ENCODE measurements at places on chromosomes 7 and 10.

DNA sequence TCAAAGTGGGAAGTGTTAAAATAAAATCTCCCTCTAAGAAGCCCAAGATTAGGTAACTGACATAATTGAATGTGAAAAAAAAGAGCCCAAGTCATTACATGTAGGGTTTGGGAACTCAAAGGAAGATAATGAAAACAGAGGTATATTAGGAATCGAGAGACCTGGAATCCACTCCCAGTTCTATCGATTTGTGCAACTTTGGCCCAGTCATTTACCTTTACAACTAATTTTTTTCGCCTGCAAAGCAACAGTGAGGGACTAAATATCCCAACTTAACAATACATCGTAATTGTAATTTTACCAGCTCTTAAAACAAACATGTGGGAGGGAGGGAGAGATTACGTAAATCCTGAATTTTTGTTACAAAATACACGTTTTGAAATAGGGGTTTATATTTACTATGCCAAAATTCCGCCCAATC is 1.4 kb downstream of the MINDY3 start:
- DNase-seq: no peak

DNA sequence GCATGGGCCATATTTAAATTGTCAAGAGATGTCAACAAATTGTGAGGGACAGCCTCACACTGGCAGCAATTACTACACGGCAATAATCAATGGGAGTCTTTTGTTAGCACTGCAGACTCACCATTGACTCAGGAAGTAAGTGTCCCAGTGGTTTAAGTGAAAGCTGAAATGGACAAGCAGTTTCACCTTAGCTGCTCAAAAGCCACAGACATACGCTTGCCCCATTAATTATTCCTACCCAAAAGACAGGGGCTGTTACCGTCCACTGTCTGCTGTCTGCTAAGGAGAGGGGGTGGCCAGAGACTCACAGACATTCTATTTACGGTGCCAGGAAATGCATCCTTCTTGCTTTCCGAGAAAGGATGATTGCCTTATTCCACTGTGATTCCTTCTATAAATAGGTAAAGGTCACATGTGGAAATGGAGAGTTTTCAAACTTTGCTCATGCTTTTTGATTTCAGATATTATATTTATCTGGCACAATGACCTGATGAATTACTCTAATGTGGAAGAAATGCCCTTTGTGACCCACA is 309.7 kb upstream of the NFE2L3 start:
- no peak for DNase-seq

GRCh38 chr10:11489591-11489990 is 121.9 kb downstream of the USP6NL start:
- no peak for DNase-seq

DNA sequence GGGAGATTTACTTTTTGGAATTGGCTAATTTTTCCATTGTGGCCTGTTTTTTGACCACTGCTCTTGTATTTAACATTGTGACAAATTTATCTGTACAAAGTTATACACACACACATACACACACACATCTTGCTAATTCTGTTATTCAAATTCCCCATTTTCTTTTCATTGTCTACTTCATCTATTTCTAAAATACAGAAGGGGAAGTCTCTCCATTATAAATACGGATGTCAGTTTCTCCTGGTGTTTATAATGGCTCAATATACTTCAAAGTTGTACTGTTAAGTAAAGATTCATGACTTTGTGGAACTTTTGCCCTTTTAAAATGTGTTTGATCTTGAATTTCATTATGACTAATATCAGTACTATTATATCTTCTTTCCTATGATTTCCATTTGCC is 81.0 kb downstream of the CNOT4 start:
- no peak for DNase-seq

DNA sequence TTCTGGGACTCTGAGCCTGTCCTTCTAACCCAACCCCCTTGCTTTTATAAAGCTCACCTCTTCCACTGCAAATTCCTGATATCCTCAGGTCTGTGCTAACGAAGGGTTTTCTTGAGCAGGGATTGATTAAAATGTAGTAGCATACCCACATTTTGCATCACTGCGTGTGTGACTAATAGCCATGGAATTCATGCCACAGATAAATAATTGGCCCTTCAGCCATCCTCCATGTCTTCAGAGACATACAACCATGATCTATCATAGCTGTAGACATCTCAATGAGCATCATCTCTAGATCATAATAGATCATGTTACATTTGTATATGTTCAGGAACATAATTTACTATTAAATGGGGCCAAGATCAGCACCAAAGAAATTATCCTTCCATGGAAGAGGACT is 990.3 kb downstream of the KCNMA1 start:
- no peak for DNase-seq

GRCh38 chr10:4546500-4546899 is 279.5 kb upstream of the AKR1E2 start:
- DNase-seq: peak; percentile 95

DNA sequence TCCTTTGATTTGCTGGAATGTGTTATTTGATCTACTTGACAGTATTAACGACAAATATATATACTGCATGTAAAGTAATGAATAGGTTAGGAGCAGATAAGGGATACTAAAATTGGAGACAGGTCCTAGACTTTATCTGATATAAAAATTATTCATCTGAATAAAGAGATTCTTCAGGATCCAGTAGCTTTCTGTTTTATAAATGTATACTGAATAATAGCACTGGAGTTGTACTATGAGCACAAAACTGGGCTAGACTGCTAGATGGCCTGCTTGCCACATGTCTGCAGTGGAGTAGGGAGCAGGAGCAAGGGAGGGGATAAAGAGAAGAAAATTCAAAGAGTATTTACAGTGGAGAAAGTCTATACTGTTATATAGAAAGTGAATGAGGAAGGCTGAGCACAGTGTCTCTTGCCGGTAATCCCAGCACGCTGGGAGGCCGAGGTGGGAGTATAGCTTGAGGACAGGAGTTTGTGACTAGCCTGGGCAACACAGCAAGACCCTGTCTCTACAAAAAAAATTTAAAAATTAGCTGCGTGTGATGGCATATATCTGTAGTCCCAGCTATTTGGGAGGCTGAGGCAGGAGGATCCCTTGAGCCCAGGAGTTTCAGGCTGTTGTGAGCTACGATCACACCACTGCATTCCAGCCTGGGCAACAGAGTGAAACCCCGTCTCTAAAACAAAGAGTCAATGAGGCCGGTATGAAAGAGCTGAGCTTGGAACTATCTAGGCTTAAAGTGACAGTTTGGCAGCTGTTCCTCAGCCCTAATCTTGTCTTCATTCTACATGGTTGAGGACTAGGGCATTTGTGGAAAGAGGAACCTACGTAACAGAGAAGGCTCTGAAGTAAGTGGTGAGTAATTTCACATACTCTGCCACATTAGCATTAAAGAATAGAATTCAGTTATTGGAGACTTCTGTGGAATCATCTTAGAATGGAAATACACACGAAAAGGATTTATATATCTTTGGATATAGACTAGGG is 41.8 kb downstream of the CD36 start:
- DNase-seq: no peak

GRCh38 chr7:50652400-50653125 is 87.4 kb upstream of the DDC start:
- DNase-seq: no peak

DNA sequence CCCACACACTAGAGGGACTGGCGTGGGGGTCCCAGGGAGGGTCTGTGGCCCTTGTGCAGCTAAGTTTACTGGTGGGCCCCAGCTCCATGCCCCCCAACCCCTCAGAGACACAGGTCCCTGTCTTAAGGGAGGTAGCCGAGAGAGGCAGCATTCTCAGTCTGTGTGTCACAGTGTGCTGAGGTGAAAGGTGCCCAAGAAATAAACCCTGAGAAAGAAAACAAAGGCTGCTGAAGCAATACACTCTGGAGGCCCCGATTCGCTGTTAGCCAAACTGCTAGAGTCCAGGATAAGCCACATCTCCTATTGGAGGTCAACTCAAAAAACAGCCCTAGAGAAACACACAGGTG is 28.6 kb upstream of the NDST2 start:
- no peak for DNase-seq

DNA sequence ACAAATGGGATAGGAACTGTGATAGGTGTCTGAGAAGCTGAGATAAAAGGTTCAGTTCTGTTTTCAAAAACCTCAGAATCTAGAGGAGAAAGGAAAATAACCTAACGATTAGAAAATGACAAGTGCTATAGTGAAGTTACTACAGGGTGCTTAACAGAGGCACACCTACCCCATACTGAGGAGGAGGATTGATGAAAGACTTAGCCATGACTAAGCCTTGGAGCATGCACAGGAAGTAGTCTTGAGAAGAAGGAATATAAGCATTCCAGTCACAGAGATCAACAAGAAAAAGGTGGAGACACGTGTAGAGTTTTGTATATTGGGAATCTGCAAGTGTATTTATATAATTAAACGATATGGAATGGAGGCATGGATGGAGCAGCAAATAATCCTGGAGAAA is 1225.5 kb upstream of the CELF2 start:
- no peak for DNase-seq

- DNase-seq: peak; percentile 52
Observed at GRCh38 chr7:84100866-84101265, 93.7 kb downstream of the SEMA3A start.

GRCh38 chr10:103592186-103593021 is 98.9 kb downstream of the NEURL1 start:
- DNase-seq: no peak

DNA sequence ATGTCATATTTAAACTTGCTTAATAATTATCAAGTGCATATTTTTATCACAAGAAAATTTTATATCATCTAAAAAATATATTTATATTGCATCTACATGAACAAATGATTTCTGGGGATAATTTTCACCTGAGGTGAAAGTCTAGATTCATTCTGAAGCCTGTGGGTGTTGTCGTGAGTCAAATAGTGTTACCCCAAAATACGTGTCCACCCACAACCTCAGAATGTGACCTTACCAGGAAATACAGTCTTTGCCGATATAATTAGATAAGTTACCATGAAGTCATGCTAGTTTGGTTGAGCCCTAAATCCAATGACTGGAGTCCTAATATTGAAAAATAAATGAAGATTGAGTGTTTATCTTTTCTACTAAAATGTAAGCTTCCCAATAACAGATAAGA is 203.0 kb upstream of the MDFIC start:
- no peak for DNase-seq

- DNase-seq: no peak
Observed at GRCh38 chr10:127866276-127867013, 26.3 kb downstream of the CLRN3 start.

- no peak for DNase-seq
Observed at GRCh38 chr7:83486957-83487356, 162.0 kb downstream of the SEMA3E start.

- DNase-seq: no peak
Observed at GRCh38 chr10:89352802-89353201, 25.0 kb downstream of the IFIT3 start.

- DNase-seq: no peak
Observed at GRCh38 chr10:87703771-87704170, 44.1 kb downstream of the PAPSS2 start.

DNA sequence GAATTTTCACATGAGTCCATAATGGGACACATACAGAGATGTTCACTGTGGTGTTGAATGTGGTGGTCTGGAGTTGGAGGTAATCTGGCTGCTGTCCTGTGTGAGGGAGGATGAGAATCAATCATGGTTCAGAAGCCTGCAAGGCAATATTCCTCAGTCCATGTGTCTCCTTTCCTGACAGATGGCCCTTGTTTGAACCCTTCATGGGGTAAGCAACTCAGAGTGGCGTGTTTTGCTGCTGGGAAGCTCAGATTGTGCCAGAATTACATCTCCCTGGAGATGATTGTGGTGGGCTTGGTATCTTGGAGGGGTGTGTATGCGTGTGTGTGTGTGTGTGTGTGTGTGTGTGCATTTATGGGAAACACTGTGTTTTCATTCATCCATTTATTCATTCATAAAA is 44.5 kb upstream of the COMTD1 start:
- no peak for DNase-seq

- no peak for DNase-seq
Observed at GRCh38 chr7:96870185-96870584, 135.2 kb upstream of the DLX6 start.

GRCh38 chr7:150737265-150738055 is at the start of gene GIMAP5:
TSS of gene GIMAP5 (plus strand) at chr7:150737418. CDS start at chr7:150740885, 3,467 bp downstream.
- DNase-seq: no peak

DNA sequence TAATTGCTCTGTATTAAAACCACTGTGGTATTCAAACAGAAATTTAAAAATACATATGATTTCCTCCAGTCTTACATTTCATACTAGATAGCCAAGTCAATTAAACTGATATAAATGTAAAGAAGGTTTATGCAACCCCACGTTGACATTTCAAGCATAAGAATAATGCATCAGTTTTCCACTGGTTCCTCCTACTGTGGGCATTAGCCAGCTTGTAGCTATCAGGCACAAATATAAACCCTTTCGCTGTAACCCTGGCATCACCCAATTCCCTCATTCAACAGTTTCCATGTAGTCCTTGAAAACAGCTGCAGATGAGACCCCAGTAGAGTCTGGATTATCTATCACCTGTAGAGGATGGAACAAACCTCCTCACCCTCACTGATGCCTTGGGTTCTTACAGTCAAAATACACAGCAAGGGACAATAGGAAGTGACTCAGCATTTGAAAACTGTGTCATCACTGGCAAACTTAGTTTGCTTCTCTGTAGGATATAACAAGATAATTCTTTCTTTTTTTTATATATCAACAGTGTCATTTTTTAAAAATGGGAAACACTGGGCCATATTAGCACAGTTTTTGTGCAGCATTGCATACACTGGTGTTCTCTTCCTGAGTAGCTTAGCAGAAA is 113.0 kb downstream of the PDE1C start:
- DNase-seq: no peak

GRCh38 chr10:1116051-1116450 is 59.9 kb downstream of the WDR37 start:
- no peak for DNase-seq

DNA sequence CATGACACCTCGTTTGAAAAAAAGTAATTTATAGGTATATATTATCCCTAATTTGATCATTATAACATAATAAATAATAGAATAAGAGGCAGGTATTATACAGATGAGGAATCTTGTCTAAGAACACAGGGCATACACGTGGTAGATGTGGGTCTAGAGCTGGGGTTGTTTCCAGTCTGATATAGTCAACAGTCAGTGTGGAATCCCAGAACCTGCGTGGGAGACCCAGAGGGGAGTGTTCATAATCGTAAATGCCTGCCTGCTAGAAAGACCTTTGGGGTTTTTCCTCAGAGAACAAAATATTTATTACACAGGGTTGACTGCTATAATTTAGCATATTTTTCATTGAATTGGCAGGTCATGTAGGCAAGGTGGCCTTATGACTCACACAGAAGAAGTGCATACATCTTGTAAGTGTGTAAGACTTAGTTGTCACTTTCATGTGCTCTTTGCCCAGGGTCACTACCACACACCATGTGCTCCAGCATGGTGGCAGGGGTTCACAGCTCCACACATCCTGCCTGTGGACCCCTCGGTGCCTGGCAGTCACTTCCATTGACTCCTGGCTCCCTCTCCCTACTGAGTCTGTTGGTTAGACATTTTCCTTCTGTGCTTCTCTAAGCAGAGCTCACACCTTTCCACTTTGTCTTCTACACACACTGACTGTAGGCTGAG is 94.9 kb upstream of the IKZF1 start:
- no peak for DNase-seq

DNA sequence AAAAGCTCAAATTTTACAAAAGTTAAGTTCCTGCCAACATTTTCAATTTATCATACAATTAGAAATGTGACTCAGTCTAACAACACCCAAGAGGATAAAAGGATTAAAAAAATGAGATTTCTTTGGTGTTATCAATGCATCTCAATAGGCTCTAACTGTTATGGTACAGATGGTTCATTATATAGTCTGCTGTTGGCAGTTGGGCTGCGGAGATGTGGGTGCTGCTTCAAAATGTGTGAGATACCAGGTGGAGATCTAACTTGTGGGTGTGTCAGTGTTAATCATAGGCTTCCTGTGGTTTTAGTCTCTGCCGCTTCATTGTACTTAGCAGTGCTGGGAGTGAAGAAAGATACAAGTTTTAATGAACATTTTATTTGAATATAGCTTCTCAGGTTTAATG is 231.2 kb downstream of the EXOC4 start:
- DNase-seq: no peak
